ENCODE measurements at places on chromosomes 13 and 19.

- no peak for DNase-seq
These were observed 137.3 kb upstream of the FNDC3A start for GRCh38 chr13:48838193-48838973.

DNA sequence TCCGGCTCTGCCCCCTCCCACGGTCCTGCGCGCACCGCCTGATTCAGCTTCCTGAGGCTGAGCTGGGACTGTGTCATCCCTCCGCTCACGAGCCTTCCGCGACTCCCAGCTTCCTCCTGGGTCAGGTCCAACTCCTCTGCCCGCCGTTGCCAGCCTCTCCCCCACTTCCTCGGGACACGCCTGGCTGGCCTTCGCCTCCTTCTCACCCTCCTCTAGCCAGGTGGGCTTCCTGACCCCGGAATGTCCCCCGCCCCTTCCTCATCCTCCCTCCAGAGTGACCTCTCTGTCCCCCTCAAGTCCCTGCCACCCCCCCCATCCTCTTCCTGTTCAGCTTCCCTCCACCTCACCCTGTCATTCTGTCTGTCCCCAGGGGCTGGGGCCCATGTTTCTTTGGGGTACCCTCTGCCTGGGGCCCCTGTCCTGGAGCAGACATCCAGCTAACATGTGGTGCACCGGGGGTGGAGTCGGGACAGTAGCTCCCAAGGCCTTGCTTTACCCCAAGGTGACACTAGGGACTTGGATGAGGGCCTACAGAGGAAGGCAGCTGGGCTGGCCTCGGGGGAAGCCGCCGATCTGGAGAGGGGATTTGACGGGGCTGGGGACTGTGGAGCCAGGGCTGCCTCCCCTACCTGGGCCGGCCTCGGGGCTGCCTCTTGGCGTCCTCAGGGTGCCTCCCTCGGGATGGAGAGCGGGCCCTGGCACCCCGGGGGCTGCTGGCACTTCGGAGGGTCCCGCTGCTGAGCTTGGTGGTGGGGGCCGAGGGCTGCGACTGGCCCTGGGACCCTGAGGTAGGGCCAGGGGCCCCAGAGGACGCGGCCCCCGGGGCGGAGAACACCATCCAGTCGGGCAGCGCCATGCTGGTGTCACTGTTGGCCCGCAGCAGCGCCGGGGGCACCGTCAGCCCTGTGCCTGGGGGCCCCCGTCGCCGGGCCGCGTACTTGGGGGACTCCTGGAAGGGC, 16.5 kb downstream of the SHANK1 start:
- no peak for DNase-seq

DNA sequence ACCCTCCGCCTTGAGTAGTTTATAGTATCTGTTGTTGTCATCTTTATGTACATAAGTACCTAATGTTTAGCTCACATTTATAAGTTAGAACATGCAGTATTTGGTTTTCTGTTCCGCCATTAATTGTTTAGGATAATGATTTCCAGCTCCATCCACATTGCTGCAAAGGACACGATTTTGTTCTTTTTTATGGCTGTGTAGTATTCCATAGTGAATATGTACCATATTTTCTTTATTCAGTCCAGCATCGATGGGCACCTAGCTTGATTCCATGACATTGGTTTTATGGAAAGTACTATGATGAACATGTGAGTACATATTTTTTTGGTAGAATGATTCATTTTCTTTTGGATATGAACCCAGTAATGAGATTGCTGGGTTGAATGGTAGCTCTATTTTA, 174.4 kb upstream of the SPRY2 start:
- DNase-seq: no peak

DNA sequence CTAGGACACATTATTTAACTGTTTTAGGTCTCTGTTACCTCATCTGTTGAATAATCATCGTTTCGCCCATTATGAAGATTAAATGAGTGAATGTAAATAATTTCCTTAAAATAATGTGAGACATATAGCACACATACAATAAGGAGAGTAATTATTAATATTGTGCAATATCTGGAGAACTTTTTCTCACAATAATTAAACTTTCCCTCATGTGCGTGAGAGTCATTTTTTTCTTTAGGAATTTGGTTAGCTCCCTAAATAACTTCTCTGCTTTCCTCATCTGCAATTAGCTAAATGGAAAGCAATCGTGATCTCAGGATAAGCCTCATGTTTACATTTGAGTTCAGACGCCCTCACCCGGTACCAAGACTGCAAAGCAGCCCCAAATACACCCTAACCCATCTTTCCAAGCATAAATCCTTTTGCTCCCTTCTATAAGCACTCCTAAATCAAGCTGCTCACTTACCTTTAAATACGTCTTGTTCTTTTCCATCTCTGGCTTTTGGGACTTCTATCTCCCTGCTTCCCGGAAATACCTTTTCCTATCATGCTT, 78.8 kb downstream of the MZT1 start:
- no peak for DNase-seq

- no peak for DNase-seq
These were observed 39.9 kb upstream of the CEACAM8 start for GRCh38 chr19:42634409-42635232.

DNA sequence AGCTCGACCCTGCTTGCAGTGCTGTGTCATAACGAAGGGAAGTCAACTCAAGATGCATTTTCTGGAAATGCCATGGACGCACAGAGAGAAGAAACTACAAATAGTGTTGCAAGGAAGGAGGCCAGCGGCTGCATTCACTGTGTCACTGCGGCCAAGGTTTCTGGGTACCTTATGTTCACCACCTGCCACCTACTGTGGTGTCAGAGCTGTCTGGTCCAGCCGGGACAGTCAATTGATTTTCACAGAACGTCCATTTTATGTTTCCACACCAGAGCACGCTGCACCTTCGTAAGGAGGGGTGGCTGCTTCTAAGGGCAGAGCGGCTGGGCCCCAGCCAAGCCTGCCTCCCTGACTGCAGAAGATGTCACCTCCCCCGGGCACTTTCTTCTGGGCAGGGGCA, 17.7 kb downstream of the TSHZ3 start:
- no peak for DNase-seq

DNA sequence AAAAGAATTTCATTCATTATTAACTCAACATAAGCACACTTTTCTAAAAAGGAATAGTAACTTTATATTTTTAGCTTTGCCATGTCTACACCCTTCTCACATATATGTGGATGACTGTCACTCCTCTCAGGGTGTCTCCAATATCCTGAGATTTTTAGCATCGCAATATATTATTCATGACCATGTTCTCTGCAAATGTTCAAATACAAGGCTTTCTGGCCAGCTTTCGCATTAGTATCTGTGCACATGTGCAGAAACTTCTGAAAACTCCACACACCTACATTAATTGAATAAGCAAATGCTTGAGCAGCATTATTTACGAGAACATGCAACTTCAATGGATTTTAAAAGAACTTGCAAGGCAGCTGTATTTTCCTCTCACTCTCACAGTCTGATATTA, 334.8 kb downstream of the PCDH9 start:
- DNase-seq: no peak

- DNase-seq: no peak
These were observed 373.6 kb downstream of the FGF14 start for GRCh38 chr13:102028206-102028605.

DNA sequence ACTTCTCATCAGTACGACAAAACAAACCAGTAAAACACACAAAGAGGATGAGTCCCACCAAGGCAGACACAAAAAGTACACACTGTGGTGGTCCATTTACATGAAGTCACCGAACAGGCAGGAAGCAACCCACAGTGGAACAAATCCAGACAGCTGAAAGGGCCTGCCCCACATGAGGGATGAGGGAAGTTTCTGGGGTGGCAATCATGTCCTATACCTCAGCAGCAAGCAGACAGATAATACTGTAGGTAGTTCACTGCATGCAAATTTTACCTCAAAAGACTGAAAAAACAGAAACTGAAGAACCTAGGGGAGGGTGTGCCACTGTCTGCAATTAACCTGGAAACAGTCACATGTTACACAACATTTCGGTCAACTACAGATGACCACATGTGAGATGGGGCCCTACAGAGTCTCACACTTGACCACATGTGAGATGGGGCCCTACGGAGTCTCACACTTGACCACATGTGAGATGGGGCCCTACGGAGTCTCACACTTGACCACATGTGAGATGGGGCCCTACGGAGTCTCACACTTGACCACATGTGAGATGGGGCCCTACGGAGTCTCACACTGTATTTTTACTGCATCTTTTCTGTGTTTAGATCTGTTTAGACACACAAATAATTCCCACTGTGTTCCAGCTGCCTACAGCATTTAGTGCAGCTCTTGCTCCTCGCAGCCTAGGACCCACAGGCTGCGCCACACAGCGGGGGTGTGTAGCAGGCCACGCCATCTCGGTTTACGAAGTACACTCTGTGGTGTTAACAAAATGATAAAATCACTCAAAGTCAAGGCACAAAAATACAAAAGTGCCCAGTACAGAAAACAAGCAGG, 22.2 kb downstream of the PCID2 start:
- DNase-seq: no peak

DNA sequence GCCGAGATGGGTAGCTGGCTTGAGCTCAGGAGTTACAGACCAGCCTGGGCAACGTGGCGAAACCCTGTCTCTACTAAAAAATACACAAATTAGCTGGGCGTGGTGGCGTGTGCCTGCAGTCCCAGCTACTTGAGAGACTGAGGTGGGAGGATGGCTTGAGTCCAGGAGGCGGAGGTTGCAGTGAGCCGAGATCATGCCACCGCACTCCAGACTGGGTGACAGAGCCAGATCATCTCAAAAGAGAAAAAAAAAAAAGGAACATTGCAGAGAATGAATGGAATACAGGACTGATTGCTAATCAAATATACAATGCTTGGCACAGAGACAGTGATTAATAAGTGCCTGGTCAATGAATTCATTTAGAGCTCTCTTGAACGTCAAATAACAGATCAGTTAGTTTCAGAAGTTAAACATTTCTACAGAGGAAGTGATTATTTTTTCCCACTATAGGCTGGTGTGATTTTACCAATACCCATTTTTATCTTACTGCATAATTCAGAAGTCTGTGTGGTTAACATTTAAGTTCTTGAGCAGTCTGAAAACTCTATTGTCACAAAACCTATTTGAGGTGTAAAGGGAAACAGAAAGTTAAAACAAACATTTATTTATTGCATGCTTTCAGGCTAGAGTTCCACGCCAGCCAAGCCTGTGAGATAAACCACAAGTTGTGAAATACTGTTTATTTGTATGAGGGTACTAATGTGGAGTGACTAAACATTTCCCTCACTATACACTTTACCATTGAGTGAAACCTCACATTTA, 7.7 kb upstream of the TBC1D4 start:
- DNase-seq: no peak

DNA sequence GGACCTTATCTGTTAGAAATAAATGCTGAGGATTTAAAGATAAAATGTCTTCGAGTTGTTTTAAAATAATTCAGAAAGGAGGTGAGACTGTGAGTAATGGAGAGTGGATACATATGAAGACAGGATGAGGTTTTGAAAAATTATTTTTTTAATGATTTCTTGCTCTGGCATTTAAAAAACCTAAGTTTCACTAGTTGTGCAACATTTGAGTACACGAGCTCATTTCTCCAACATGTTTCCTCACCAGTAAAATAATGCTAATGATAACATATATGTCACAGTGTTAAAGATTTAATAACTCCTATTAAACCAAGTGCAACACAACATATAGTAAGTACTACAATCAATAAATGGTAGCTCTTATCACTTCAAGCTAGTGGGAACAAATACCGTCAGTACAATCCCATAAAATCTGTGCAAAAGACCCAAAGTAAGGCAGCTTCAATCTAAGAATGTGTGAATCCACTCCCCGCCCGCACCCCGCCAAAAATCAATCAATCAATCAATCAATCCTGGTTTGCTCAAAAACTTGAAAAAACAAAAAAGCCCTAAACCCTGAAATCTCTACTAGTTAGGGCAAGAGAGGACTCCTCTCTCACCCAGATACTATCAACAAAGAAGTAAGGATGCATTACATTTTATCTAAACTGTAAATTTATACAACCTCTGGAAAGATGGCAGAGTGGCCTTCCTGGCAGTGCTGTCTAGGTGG, 1.3 kb downstream of the ALG5 start:
- DNase-seq: no peak

DNA sequence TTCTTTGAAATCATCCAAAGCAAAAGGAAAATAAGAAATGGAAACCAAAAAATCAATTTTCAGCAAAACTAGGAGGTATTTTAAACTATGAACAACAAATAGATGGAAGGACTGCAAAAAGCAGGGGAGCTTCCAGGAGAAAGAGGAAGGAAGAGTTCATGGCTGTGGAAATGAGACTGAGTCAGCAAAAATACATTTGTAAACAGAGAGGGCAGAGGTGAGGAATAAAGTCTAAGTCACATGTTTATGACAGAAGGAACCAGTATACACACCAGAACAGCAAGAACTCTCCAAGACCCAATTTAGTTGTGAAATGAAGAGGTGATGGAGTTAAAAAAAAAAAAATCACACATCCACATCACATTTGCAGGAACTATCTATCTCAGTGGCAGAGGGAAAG, 69.6 kb downstream of the RNASEH2B start:
- DNase-seq: no peak

- DNase-seq: no peak
These were observed 1.0 kb upstream of the ETHE1 start for GRCh38 chr19:43527860-43528622.

DNA sequence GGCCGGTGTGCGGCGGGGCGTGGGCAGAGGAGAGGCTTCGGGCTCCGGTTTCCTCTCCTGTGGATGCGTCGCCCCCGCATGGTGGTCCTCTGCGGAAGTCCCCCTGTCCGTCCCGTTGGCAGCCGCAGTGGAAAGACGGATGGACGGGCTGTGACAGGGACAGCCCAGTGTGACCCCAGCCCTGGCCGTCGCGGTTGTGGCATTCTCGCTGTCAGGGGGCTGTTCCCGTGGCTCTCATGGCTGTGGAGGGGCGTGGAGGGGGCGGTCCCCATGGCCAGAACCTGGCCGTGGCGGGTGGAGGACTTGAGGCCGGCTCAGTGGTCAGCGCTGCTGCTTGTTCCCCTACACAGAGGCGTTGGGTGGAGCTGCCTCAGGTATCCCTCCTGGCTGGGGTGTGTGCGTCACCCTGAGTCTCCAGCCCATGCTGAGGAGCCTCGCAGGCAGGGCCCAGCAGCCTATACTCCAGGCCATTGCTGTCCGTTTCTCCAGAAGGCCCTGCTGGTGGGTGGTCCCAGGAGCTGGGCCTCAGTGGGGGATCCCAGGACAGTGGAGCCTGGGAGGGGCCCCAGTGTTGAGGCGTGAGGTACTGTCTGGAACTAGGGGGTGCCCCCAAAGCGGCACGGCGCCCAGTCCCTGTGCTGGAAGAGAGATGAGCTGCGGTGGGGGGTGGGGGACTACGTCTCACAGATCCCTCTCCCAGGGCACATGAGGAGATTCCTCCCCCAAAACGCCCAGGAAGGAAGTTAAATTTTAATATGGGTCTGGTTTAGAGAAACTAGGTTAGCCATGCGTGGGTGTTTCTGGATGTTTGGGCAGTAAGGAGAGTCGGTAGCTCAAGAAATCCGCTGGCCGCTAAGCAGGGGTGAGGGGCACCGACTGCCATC, 20.3 kb downstream of the CSNK1G2 start:
- DNase-seq: no peak

- no peak for DNase-seq
These were observed 64.9 kb downstream of the EDNRB start for GRCh38 chr13:77853703-77854102.

GRCh38 chr19:36110487-36111199, at the start of gene OVOL3:
Gene OVOL3 (plus strand): TSS chr19:36111143. CDS start chr19:36111203, 60 bp downstream.
- no peak for DNase-seq

All from activated gamma-delta T cell treated with Interleukin-2 at 50 U/mL for 16 hours (primary cell).